ENCODE measurements at places on chromosomes 13 and 19. TPM values are rescaled to one million over a fixed set of nuclear protein-coding genes. Genes with fewer than 3 reads are reported as not detected.

Gene ZNF729
- not detected for total RNA-seq

Gene ADGRL1
- 28.0 TPM for total RNA-seq

Gene ZNF134
- total RNA-seq = 5.8 TPM

Gene GSX1
- not detected for total RNA-seq

Gene ZNF226
- 15.5 TPM for total RNA-seq

Gene NANOS3
- not detected for total RNA-seq

Gene ZFR2
- not detected for total RNA-seq

Gene RPL28
- 1,819 TPM for total RNA-seq

Gene SPACA4
- total RNA-seq = 0.27 TPM

Gene PSG1
- not detected for total RNA-seq

Gene EHD2
- 10.9 TPM for total RNA-seq

Gene SIGLECL1
- not detected for total RNA-seq

Gene ZNF446
- total RNA-seq = 10.5 TPM

Gene IRGC
- total RNA-seq = not detected

Gene CEACAM18
- total RNA-seq = not detected

Gene FCHO1
- total RNA-seq = 9.2 TPM

Gene TSHZ3
- total RNA-seq = 1.3 TPM

Gene PDE4A
- 8.6 TPM for total RNA-seq

Gene CEACAM1
- total RNA-seq = 510 TPM

Gene FZR1
- total RNA-seq = 45.8 TPM

Gene GAPDHS
- not detected for total RNA-seq
